ENCODE measurements at places on chromosomes 3 and 15.

DNA sequence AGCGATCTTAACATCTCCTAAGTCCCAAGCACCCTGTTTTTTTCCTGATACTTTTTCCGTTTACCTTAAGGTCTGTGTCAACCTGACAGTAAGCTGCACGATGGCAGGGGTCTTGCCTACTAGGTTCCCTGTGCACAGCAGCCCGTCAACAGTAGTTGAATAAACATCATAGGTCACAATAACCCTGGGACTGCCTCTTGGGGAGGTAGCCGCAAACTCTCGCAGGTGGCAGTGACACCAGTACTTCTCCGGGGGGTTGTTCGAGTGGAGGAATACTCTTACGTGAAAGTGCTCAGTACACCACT lies 365 bp upstream of the PDCD6IP start:
- DNase-seq, result no peak

- DNase-seq, result no peak
Observed at GRCh38 chr3:37863949-37864822, 2.5 kb downstream of the CTDSPL start.

DNA sequence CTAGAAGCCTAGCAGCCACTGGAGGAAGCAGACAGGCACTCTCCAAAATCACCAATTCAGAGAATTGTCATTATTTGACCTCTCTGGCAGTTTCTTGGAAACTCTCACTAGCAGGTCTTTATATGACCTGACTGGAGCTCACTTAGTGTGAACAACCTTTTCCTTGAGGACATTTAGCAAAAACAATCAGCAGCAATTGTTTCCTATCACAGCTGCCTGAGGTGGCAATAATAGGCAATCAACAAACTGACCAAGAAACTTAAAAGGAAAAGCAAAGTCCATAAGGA lies 162.4 kb upstream of the STT3B start:
- no peak for DNase-seq

- no peak for DNase-seq
Observed at GRCh38 chr3:108719178-108719806, 37.9 kb downstream of the RETNLB start.

DNA sequence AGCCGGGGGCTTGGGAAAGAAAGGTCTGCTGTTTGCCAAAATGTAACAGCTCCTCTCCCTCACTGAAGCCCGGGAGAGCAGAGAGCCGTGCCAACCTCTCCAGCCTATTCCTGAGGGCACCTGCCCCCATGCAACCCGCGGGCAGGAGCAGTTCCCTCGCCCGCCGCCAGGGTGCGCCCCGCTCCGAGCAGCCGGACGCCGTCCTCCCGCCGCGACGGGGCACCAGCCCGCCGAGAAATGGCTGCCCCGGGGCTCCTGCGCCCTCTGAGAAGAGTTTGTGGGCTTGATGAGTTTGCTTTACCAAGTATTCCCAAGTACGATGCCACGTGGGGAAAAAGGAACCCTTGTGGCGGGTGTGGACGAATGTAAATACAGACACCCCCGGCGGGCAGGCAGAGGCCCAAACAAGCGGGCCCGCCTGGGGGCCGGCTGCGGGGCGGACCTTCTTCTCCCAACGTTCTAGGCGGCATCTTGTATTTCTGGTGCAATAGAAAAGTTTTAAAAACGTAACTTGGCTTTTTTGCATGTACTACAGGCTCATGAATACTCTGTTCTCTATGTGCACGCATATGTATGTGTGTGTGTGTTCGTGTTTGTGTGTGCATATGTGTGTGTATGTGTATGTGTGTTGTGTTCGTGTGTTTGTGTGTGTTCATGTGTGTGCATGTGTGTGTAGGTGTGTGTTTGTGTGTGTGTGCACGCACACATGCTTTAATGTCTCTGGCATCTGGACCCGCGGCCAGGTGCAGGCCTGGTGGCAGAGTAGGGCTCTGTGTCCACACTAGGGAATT lies 162.9 kb downstream of the CHSY1 start:
- DNase-seq, result no peak

DNA sequence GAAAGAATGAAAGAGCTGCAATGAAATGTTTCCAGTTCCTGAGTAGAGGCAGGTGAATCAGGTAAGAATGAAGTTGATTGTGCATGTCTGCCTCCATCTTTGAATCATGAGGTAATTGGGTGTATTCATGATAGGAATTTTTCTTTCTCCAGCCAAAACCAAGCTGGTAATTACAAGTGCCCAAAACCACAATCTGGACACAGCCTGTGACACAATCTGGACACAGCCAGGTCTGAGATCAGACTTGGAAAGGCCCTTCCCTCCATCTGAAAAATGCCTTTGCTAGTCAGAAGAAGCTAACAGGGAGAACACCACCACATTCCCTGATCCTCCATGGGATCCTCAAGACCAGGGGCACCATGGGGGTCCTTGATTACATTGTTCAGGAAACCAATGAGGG lies 338.5 kb upstream of the THBS1 start:
- no peak for DNase-seq

DNA sequence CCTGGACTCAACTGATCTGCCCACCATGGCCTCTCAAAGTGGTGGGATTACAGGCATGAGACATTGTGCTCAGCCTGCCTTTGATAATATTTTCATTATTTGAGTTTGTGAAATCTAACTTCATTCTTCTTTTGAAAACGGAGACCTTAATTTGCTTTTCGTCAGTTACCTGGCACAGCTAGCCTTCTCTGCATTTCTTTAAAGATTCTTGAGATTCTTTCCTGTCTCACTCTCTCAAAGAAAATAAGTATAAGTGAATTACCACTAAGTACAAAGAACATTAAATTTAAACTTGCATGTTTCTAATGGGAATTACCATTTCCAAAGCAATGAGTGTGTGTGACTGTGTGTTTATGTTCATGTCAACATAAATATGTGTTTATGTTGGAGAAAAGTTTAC lies 187.9 kb downstream of the NFKBIZ start:
- DNase-seq, result no peak

DNA sequence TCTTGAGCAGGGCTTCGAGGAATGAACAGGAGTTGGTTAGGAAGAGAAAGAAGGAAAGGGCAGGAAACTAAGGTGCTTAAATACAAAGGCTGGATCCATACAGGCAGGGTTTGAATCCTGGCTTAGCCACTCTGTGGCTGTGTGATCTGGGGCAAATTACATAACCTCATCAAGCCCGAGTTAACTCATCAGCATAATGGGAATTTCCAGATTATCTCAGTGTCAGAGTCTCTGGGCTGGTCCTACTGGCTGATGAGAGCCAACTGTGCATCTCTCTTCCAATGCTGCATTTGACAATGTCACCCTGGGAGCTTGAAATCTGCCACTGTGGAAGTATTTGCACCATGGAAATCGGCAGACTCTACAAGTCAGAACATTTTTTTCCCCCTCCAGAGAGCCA lies 83.8 kb upstream of the SLC6A6 start:
- no peak for DNase-seq

DNA sequence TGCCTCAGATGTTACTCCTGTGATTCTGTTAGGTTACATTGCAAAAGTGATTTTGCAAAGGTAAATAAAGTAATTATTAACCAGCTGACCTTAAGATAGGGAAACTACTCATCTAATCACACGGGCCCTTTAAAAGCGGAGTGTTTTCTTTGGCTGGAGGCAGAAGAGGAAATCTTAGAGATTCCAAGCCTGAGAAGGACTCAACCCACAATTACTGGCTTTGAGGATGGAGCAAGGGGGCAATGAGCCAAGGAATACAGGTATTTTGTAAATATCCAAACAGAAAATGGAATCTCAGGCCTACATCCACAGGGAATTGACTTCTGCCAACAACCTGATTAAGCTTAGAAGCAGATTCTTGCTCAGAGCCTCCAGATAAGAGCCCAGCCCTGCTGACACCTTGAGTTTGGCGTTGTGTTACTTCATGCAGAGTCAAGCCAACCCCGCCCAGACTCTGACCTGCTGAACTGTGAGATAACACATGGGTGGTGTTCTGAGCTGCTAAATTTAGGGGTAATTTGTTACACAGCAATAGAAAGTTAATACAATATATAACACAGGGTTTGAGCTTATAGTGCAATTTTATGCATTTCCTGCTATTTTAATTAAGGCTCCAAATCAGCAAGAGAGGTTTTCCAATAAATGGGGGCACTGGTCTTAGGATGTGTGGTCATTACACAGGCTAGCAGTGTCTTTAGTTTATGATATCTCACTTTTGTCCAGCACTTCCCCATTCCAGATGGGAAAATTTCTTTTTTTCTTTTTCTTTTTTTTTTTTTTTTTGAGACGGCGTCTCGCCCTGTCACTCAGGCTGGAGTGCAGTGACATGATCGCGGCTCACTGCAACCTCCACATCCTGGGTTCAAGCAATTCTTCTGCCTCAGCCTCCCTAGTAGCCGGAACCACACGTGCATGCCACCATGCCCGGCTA lies 19.5 kb downstream of the NFKBIZ start:
- DNase-seq, result no peak

- no peak for DNase-seq
Observed at GRCh38 chr3:146425341-146425740, 44.0 kb downstream of the PLSCR2 start.

DNA sequence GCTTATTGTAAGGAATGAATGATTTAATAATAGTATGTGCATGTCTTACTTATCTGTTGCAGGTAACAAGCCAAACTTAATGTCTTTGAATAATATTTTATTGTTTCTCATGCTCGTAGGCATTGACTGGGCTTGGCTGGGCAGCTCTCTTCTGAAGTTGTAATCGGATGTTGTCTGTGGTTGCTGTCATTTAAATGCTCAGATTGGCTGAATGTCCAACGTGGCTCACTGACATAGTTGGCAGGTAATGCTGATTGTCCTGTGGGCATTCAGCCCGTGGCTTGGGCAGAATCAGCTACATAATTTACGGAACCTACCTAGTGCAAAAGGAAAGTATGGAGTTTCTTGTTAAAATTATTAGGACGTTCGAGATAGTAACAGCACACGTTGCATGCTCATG lies 297.4 kb upstream of the GBE1 start:
- DNase-seq, result no peak

DNA sequence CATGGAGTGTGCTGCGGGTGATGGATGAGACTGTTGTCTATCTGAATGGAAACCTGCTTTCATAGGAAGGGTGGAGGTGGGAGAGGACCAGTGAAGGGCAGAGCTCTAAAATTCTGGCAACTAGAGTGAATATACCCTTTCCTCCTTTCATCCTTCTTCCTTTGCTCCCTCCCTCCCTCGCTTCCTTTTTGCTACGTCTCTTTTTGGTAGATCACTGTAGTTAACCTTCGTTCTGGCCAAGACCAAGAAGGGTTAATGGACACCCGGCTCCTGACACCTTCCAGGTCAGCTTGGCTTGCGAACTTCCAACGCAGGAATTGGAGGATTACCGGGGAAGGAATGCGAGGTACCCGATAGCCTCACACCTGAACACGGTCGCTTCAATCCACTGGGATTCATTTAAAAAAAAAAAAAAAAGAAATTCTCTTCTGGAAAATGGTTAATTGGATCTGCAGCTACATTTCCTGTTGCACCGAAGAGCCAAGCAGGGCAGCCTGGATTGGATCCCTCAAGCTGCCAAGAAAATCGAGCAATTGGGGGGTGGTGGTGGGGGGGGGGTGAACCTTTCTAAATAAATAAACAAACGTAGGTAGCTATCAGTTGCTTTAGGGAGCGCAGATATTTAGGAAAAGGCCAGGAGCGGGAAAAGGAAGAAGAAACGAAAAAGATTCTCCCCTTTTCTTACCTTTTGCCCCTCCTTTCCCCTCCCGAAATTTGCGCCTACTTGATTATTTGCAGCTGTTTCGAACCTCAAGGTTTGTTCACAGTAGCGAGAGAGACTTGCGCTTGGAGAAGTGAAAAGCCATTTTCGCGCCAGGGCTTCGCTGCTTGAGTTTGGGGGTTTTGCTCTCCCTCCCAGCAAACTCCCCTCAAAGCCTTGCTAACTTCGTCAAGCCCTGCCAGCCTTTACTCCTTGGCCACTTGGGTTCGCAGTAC lies 9.5 kb upstream of the NR2F2 start:
- DNase-seq, result no peak

DNA sequence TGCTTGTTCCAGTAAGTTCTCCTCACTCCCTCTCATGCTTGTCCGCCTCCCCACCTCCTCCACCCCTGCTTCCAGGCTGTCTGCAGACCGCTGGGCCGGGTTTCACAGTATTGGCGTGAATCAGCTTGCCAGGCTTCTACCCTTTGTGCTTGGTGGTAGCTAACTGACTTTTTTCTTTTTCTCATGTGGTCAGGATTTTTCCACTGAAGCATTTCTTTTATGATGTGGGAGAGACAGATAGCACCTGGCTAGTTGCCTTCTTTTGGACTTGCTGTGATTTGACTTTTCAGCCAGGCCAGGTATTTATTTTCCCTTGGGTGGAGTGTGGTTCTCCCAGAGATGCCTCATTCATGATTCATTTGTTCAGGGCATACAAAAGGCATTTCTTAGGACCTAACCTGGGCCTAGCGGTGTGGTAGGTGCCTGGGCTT lies 60.6 kb downstream of the ST6GAL1 start:
- no peak for DNase-seq

GRCh38 chr3:29245441-29245840 lies 35.4 kb upstream of the RBMS3 start:
- no peak for DNase-seq

GRCh38 chr3:10721101-10721500 lies 94.9 kb upstream of the SLC6A11 start:
- DNase-seq, result no peak

GRCh38 chr3:98812851-98813374 lies 49.8 kb downstream of the ST3GAL6 start:
- DNase-seq, result no peak

- DNase-seq, result peak; percentile 97
Observed at GRCh38 chr15:62896969-62897486, 145.5 kb upstream of the TPM1 start.

DNA sequence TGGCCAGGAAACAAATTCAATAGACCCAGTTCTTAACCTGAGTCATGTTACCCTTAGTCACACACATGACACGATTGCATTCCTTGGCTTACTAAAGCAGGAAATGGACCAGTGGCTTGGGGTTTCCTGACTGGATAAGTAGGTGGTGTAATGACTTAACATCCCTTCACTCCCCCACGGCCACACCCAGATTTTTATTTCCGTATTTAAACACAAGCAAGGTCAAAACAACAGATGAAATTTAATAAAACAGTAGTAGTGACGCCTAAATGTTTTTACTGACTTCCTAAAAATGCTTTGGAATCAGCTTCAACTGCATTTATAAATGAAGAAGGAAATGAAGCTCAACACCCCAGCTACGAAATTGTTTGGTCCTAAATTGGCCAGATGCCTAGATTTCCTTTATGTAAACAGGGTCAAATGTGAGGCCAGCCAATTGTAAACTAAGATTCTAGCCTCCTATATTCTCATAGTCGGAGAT lies 324.3 kb downstream of the CHST2 start:
- DNase-seq, result peak; percentile 95

- no peak for DNase-seq
Observed at GRCh38 chr3:115715241-115715745, 92.0 kb downstream of the GAP43 start.

GRCh38 chr15:38795471-38796245 lies 231.0 kb upstream of the RASGRP1 start:
- DNase-seq, result no peak

- no peak for DNase-seq
Observed at GRCh38 chr3:114253505-114253904, 16.1 kb upstream of the ZNF80 start.

- no peak for DNase-seq
Observed at GRCh38 chr3:177610686-177611633, 413.7 kb upstream of the TBL1XR1 start.

- no peak for DNase-seq
Observed at GRCh38 chr3:43432462-43432861, 146.1 kb downstream of the SNRK start.

- DNase-seq, result no peak
Observed at GRCh38 chr15:39828374-39828931, 45.8 kb upstream of the FSIP1 start.

- no peak for DNase-seq
Observed at GRCh38 chr3:106302451-106303221, 433.8 kb upstream of the CBLB start.

- DNase-seq, result no peak
Observed at GRCh38 chr3:155790272-155790925, 15.7 kb downstream of the C3orf33 start.
